Activated CD4-positive, alpha-beta memory T cell treated with anti-CD3 and anti-CD28 coated beads, Interleukin-2, amount 10 ng/mL, durations not matched to agents 7 days and 5 days (primary cell): ENCODE measurements at places on chromosomes 11 and 22. TPM values are rescaled to one million over a fixed set of nuclear protein-coding genes. Genes with fewer than 3 reads are reported as not detected.

Gene IGLL1
- 2.3 TPM for total RNA-seq

GRCh38 chr22:50508897-50509296, 873 bp downstream of the NCAPH2 start:
- peak overlapping the region; percentile 82 for H3K4me3 ChIP-seq
- DNase-seq: no peak
- peaks cover 36% of the 10 kb centered on the region for H3K4me1 ChIP-seq
- peaks cover 31% of the 10 kb centered on the region for H3K36me3 ChIP-seq
- no peaks in the 10 kb centered on the region for H3K27me3 ChIP-seq
- peak overlapping the region; percentile 87 for H3K27ac ChIP-seq

DNA sequence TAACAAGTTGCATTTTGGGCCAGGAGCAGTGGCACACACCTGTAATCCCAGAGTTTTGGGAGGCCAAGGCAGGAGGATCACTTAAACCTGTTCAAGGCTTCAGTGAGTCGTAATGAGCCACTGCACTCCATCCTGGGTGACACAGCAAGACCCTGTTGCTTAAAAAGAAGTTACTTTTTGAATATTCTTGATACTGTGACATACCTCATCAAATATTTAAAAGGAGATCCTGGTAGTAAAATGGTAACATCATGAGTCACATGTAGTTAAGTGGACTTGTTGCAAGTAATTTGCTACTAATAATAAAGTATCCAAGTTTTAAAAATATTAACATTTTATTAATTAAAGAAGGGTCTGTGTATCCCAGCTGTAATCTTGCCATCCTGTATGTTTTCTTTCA, 18.3 kb downstream of the HMGXB4 start:
- H3K27ac ChIP-seq: no peak overlapping the region
- peaks cover 49% of the 10 kb centered on the region for H3K36me3 ChIP-seq
- DNase-seq: no peak
- H3K4me1 ChIP-seq: peaks cover 28% of the 10 kb centered on the region
- H3K4me3 ChIP-seq: no peak overlapping the region
- H3K27me3 ChIP-seq: no peaks in the 10 kb centered on the region

- no peak overlapping the region for H3K27ac ChIP-seq
- no peak overlapping the region for H3K4me3 ChIP-seq
- peaks cover 9% of the 10 kb centered on the region for H3K27me3 ChIP-seq
- H3K4me1 ChIP-seq: peaks cover 20% of the 10 kb centered on the region
- DNase-seq: no peak
Measured at GRCh38 chr11:76690736-76691135, 20.2 kb upstream of the LRRC32 start.

DNA sequence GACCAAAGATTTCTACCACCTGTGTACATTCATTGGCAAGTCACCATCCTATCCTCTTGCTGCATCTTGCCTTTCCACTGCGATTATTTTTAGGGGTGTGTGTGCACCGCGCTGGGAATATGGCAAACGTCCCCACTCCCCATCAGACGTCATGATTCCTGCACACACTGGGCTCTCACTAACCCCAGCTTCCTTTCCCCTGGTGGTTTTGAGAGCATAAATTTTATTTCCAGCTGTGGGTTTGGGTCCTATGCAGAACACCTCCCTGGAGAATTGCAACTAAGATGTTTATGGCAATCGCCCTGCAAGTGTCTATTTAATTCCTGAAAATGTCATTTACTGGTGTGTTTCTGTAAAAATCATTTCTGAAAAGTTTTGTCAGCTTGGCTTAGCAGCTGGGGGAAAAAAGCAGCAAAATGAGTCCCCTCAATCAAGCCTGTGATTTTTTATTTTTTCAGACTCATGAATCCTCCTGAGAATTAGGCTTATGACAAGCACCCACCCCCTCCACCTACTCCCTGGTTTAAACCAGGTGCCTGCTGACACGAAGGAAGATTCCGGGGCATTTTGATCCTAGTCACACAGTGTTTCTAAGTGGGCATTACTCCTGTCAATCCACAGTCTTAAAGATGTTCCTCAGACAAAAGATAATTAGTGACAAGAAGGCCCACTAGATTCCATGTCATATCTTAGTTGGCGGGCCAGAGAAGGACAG, 23.8 kb downstream of the UPB1 start:
- DNase-seq: no peak
- H3K4me1 ChIP-seq: peaks cover 6% of the 10 kb centered on the region
- peaks cover 16% of the 10 kb centered on the region for H3K27me3 ChIP-seq
- no peak overlapping the region for H3K4me3 ChIP-seq
